ENCODE measurements at places on chromosomes 1 and 21. TPM values are rescaled to one million over a fixed set of nuclear protein-coding genes. Genes with fewer than 3 reads are reported as not detected.

Gene KRTAP12-2
- not detected for total RNA-seq

Gene PYHIN1
- 11.5 TPM for total RNA-seq

Gene RXRG
- not detected for total RNA-seq

Gene RGS16
- 0.66 TPM for total RNA-seq

Gene SH3BGR
- not detected for total RNA-seq

Gene TNNT2
- total RNA-seq = not detected

Gene CD244
- total RNA-seq = 15.0 TPM

Gene SPRR2B
- not detected for total RNA-seq

Data from activated CD8-positive, alpha-beta T cell treated with anti-CD3 and anti-CD28 coated beads, Interleukin-2, amount 10 ng/mL, durations not matched to agents 7 days and 5 days (primary cell).